ENCODE measurements at places on chromosomes 7 and 10. TPM values are rescaled to one million over a fixed set of nuclear protein-coding genes. Genes with fewer than 3 reads are reported as not detected.

The GAD2 gene
- not detected for total RNA-seq

The ARMC3 gene
- total RNA-seq: not detected

The MAGI2 gene
- total RNA-seq: 2.0 TPM

The SLC26A3 gene
- total RNA-seq: not detected

The COG5 gene
- total RNA-seq: 28.8 TPM

The MMD2 gene
- not detected for total RNA-seq

The TBX20 gene
- total RNA-seq: 2.8 TPM

The BLNK gene
- not detected for total RNA-seq

The NUTM2D gene
- 0.32 TPM for total RNA-seq

The NUTM2A gene
- 0.67 TPM for total RNA-seq

The DRGX gene
- not detected for total RNA-seq

The PRF1 gene
- not detected for total RNA-seq

The ACBD7 gene
- total RNA-seq: 0.69 TPM

The NSUN6 gene
- 5.7 TPM for total RNA-seq

The FRMD4A gene
- 9.9 TPM for total RNA-seq

The TIMM23B gene
- total RNA-seq: 8.6 TPM
